ENCODE measurements at places on chromosomes 5 and 9. TPM values are rescaled to one million over a fixed set of nuclear protein-coding genes. Genes with fewer than 3 reads are reported as not detected.

SH3GL2 gene
- 0.36 TPM for total RNA-seq

RORB gene
- 0.15 TPM for total RNA-seq

MEIKIN gene
- not detected for total RNA-seq

FAM221B gene
- total RNA-seq: not detected

Measured in melanocyte of skin (primary cell).